Pancreas (tissue), 10 donors: ENCODE measurements at places on chromosomes 16 and 17. TPM values are rescaled to one million over a fixed set of nuclear protein-coding genes. Genes with fewer than 3 reads are reported as not detected.

Gene SALL1
- total RNA-seq: 0.60 TPM

Gene ALOX12B
- total RNA-seq: 0.31 TPM

DNA sequence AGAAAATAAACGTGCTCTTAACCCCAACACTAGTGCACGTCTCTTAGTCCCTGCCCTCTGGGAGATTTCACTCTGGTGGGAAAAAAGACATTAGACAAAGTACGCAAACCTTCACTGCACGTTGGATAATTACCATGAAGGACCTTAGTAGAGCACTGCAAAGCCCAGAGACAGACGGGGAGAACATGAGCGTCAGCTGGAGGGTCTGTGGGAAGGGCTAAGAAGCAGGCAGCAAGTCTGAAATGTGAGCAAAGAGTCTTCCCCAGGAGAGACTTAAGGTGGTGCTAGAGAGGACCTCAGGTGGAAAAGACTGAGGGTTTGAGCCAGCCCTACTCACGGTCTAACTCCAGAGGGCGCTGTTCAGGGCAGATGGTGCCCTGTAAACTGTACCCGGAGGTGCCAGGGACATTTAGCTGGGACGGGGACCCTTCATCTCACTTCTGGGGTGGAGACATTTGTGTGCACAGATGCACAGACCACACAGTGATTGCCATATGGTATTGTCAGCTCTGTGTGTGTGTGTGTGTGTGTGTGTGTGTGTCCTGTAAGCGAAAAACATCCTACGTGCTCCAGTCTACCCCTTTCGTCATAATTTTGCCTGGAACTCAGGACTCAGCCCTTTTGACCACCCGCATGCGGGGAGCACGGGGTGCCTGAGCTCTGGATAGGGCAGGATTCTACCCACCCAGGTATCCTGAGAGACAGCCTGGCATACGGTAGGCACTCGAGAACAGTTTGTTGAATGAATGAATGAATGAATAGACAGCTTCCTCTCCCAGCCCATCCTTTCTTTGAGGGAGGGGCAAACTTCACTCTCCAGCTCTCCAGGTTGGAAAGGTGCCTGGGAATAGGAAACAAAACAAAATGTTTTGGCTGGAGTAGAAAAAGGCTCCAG lies 10.1 kb upstream of the STAC2 start:
- H3K36me3 ChIP-seq: no peaks in the 10 kb centered on the region
- no peak overlapping the region for H3K4me3 ChIP-seq
- H3K27ac ChIP-seq: no peak overlapping the region
- H3K27me3 ChIP-seq: peaks cover 3% of the 10 kb centered on the region
- no peak for DNase-seq

- no peaks in the 10 kb centered on the region for H3K27me3 ChIP-seq
- H3K27ac ChIP-seq: no peak overlapping the region
- no peaks in the 10 kb centered on the region for H3K4me1 ChIP-seq
- H3K4me3 ChIP-seq: no peak overlapping the region
- no peak for DNase-seq
Observed at GRCh38 chr16:9859701-9860327, 322.4 kb downstream of the GRIN2A start.

DNA sequence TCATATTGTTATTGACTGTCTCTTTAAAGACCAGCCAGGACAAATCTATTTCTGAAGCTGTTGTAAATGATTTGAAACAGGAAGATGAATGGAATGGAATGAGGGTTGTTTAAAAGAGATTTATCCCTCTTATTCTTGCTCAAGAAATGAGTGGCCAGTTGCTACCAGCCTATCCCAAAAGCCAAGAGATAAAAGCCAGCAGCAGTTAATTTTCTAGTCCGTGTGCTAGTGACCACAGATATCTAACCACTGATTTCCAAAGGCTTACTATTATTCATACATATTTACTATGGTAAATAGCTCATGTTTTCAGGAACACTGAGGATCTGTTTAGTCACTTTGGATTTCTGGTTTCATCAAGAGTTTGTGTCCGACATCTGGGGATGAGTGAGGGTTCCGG lies 105.7 kb downstream of the CDH13 start:
- H3K27ac ChIP-seq: no peak overlapping the region
- no peaks in the 10 kb centered on the region for H3K4me1 ChIP-seq
- H3K36me3 ChIP-seq: no peaks in the 10 kb centered on the region
- H3K27me3 ChIP-seq: no peaks in the 10 kb centered on the region
- no peak for DNase-seq
- no peak overlapping the region for H3K4me3 ChIP-seq
